Dorsolateral prefrontal cortex (tissue), 122 donors: ENCODE measurements at places on chromosomes 5 and 9. TPM values are rescaled to one million over a fixed set of nuclear protein-coding genes. Genes with fewer than 3 reads are reported as not detected.

- no peak for DNase-seq
Measured at GRCh38 chr9:133375116-133375723, 640 bp downstream of the SURF4 start.

DNA sequence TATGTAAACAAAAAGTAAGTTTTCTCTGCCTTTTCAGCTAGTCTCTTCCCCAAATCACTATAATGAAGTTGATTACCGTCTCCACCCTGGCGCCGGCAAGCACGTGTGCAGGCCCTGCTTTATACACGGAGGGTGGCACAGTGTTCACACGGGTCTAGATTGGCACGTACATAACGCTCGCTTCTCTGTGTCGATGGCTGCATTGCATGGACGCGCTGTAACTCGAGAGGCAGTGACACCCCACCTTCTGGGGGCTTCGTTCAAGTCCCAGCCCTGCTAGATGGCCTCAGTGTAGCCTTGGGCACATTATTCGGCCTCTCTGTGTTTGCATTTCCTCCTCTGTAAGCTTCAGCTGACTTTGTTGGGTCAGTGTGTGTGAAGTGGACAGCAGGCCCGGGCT is 223.9 kb downstream of the FANCC start:
- no peak for DNase-seq

PCDHGB6 gene
- 9.0 TPM for total RNA-seq

ST8SIA4 gene
- total RNA-seq, result 13.9 TPM

DNA sequence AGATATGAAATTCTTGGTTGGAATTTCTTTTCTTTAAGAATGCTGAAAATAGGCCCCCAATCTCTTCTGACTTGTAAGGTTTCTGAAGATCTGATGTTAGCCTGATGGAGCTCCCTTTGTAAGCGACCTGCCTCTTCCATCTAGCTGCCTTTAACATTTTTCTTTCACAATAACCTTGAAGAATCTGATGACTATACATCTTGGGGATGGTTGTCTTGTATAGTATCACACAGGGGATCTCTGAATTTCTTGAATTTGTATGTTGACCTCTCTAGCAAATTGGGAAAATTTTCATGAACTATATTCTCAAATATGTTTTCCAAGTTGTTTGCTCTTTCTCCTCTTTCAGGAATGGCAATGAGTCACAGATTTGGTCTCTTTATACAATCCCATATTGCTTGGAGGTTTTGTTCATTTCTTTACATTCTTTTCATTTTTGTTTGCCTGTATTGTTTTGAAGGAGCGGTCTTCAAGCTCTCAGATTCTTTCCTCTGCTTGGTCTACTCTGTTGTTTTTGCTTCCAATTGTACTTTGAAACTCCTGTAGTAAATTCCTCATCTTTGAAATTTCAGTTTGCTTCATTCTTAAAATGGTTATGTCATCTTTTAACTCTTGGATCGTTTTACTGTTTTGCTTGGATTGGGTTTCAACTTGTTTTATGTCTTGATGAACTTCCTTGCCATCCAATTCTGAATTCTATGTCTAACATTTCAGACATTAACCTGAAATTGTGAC is 245.2 kb upstream of the TARS1 start:
- DNase-seq, result no peak

DNA sequence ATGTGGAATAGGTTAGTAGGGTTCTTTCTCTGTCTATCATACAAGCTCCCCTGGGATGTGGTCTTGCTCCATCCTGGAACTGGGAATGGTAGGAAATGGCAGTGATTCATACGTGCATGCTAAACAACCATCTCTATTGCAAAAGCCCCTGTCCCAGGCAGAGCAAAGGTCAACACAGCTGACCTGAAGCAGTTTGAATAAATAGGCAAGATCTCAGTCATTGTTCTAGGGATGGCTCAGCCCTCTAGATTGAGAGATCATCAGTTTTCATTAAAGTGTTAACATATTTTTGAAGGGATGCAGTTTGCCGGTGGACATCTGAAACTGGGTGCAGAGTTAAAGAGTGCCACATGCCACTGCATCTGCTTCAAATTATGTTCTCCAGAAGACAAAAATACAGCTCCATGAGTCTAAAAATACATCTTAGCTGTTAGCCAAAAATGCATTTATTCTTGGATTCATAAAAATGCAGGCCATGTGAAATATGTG is 224.1 kb downstream of the ESM1 start:
- DNase-seq, result peak; percentile 46

DNA sequence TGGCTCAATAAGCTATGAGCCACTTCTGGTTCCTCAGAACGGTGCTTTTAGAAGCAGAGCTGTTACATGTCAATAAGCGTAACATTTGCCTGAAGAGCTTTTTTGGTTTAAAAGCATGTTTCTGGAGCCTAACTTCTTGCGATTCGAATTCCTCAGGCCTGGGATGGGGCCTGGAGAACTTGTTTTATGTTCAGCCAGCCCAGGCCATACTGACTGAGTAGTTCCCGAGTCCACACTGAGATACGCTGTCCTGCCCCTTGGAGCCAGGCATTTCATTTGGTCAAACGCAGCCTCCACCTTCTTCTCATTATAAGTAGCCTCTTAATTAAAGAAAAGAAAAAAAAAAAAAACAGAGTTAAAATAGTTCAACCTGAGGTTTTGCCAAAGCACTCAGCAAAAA is 260.6 kb upstream of the ANKRD55 start:
- DNase-seq, result no peak

DNA sequence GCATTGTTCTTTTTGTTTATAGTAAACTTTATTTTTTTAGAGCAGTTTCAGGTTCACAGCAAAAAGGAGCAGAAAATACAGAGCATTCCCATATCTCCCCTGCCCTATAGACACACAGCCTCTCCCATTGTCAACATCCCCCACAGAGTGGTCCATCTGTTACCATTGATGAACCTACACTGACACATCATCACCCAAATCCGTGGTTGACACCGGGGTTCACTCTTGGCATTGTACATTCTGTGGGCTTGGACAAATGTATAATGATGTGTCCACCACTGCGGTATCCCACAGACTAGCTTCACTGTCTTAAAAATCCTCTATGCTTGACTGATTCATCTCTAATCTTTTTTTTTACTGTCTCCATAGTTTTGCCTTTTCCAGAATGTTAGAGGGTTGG is 120.7 kb upstream of the SPATA31C2 start:
- no peak for DNase-seq

ARHGEF37 gene
- 15.0 TPM for total RNA-seq

- no peak for DNase-seq
Measured at GRCh38 chr5:68347536-68347935, 132.0 kb downstream of the PIK3R1 start.

NRG2 gene
- total RNA-seq, result 12.8 TPM

NREP gene
- 108 TPM for total RNA-seq
